ENCODE measurements at places on chromosomes 2 and 18.

DNA sequence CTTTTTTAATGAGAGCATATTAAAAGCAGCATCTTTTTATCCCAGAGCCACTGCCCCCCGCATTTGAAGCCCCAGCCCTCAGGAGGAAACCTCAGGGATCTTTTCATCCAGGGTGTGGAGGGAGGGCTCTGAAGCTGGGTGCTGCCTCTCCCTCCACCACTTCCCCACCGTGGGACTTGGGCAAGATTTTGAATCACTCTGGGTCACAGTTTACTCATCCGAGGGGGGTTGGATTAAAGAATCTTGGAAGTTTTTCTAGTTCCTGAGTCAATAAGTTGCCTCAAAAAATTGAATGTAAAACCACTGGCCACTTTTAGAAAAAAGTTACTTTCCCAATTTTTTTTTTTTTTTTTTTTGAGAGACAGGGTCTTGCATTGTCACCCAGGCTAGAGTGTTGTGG is 62.0 kb upstream of the ANKRD44 start:
- no peak for DNase-seq

GRCh38 chr2:32064021-32064601 is 755 bp downstream of the SPAST start:
- DNase-seq = no peak

DNA sequence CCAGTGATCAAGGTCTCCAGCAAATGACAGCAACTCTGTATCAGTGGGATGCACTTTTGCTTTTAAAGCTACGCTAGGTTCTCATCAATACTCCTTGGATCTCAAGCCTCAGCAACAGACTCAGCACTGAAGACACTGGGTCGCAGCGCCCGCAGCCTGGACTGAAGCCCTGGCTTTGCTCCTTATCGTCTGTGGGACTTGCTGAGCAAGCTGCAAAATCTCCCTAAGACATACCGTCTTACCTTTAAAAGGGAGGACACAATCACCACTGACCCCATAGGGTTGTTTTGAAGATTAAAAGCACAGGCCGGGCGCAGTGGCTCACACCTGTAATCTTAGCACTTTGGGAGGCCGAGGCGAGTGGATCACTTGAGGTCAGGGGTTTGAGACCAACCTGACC is 8.1 kb downstream of the CYB5A start:
- DNase-seq = no peak

GRCh38 chr2:14614017-14614416 is 18.5 kb upstream of the LRATD1 start:
- DNase-seq = no peak

- DNase-seq = no peak
These were observed 51.7 kb downstream of the MYO5B start for GRCh38 chr18:50143294-50143693.

GRCh38 chr2:1866402-1867111 is 122.2 kb upstream of the PXDN start:
- no peak for DNase-seq

DNA sequence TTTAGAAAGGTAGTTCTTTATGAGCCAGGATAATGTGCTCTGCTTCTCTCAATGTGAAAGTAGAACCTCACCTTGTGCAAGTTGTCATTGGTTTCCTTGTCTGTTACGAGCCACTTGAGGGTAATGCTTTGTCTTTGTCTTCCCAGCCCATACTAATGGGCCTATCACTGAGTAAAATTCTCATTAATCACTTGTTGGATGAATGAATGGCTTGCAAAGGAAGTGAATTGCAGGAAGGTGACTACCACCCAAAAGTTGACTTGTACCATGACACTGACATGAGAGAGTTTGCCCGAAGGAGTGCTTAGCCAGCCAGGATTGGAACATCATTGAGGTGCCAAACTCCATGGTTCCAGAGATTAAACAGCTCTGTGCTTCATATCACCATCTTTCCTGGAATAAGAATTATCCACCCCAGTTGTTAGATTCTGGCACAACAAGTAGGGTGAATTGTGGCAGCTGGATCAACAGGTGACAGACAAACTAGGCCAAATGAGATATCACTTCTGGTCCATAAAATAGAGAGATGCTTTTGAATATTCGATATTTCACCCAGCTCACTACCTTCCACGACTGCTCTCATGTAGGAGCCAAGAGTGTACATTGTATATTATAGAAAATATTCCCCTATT is 20.5 kb upstream of the CD28 start:
- no peak for DNase-seq

DNA sequence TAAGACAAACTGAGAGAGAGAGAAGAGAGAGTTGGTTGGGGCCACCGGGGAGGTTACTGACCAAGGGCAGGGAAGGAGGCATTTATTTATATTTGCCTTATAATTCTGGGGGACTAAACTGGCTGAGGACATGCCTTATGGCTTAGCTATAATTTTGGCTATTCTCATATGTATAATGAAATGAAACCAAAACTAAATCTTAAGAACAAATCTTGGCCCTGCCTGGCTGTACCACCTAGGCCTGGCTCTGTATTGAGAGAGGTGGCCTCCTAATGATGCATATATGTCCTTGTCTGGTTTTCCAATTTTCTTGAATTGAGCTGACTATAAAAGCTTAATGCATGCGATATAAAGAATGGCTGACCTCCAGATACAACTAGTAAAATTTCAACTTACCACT is 3.5 kb upstream of the PPP1CB start:
- no peak for DNase-seq

GRCh38 chr2:74583504-74583903 is 29.0 kb downstream of the DOK1 start:
- DNase-seq = no peak

DNA sequence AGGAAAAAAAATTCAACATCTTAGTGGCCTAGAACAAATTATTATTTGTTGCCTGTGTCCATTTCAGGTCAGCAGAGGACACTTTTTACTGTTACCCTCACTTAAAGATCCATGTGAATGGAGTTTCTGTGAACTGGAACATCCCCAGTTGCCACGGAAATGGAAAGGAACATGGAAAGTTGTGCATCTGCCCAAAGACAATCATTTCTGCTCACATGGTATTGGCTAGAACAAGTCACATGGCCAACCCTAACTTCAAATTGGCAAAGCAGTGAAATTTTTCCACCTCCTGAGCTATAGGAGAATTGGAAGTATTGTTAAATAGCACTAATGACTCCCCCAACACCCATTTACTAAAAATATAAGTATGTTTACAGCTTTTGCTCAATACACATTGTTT is 71.2 kb upstream of the CCBE1 start:
- no peak for DNase-seq

- DNase-seq = no peak
These were observed 516.6 kb upstream of the ZEB2 start for GRCh38 chr2:145036421-145037011.

GRCh38 chr2:38454081-38454480 is 77.0 kb upstream of the ATL2 start:
- DNase-seq = no peak

DNA sequence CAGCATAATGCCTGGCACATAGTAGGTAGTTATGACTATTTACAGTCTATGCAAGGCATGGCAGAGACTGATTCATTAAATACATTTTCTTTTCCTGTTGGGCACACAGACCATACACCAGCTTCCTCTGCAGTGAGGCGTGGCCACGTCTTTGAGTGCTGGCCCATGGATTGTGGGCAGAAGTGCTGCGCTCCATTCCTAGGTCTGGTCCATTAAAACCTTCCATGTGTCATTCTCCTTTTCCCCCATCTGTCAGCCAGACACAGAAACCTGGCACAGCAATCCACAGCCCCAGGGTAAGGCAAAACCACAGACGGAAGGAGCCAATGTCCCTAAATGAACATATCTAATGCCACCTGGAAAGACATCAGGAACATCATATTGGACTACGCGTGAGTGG is 141.9 kb downstream of the TTC32 start:
- no peak for DNase-seq

GRCh38 chr2:26438526-26438925 is 36.8 kb downstream of the DRC1 start:
- peak; percentile 29 for DNase-seq

DNA sequence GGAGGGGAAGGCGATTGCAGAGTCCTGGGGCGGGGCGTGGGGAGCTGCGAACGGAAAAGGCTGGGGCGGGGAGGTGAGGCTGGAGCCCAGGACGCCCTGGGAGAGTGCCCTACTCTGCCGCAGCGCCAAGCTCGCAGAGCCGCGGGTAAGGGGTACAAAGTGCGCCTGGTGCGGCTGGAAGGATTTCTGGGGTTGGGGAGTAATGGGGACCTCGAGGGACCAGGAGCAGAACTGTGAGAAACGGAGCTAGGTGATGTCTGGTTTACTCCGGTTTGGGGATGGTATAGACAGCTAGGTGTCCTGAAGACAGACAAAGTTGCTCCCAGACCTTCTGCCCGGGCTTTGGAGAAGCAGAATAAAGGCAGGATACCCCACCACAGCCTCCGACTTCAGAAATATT is 718 bp upstream of the NXPH2 start:
- DNase-seq = no peak

DNA sequence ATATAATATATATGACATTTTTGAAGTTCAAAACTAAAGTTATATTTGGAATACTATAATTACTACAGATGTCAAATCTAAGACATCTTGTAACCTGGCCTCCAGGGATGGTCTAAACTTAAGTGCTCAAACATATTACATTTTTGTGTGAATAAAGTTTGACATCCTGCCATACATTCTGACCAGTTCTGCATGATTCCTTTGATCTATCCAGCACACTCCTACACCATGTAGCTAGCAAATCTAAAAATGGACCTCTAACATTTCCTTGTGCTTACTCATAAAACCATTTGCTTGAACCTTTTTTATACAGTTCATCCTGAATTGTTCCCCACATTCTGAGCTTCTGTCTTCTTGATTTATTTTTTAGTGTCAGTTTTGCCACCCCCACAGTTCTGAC is 294.3 kb upstream of the ZNF804A start:
- DNase-seq = no peak

DNA sequence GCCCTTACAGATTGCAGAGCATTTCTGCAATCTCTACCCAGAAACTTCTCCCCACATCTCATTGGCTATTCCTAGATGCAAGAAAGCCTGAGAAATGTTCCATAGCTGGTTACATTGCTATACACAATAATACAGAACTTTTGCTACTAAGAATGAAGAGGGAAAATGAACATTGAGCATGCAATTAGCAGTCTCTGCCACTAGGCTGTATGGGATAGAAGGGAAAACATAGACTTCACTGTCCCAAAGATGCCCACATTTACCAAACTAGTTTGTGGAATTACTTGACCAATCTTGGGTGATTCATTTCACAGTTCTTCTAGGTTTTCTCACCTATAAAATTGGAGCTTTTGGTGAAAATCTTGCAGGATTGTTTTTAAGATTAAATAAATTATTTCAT is 265.7 kb upstream of the NT5C1B start:
- DNase-seq = no peak

GRCh38 chr18:27363872-27364271 is 178.8 kb upstream of the CHST9 start:
- DNase-seq = no peak

GRCh38 chr18:183769-184168 is 25.4 kb downstream of the USP14 start:
- DNase-seq = no peak

DNA sequence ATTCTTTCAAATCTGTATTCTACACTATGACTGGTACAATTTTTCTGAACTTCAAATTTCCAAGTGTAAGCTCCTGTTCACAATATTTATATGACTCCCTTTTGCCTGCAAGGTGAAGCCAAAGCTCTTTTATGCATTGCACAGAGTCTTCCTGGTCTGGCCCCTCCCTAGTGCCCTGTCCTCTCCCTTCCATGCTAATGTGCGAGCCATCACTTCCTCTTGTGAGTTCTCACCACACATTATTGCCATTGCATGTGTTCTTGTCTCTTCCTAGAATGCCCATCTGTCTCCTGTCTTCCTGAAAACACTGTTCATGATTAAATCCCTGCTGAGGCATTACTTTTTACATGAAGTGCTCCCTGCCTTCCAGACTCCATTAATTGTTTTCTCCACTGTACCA is 169.9 kb downstream of the MC4R start:
- no peak for DNase-seq

DNA sequence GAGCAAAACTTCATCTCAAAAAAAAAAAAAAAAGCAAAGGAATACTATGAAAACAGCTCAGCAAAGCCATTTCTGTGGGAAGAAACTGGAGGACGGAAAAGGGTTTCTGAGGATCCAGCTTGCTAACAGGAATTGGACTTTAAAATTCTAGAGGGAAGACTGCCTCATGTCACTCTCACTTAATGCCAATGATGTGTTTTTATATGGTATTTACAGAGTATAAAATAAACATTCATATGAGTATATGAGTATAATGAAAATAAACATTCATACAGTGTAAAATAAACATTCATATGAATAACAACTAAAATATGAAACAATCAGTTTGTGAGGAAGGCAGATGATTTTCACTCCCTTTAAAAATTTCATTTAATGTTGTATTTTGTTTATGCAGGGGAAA is 43.9 kb downstream of the CHMP3 start:
- DNase-seq = no peak

GRCh38 chr2:57569396-57569795 is 477.2 kb upstream of the VRK2 start:
- no peak for DNase-seq
